ENCODE measurements at places on chromosomes 11 and 22.
A peak's percentile ranks its signal among the peaks of the same experiment; 100 is the strongest.

GRCh38 chr11:22221143-22221542, 28.3 kb downstream of the ANO5 start:
- no peak for DNase-seq

- no peak for DNase-seq
These were observed 274.0 kb upstream of the MPPED2 start for GRCh38 chr11:30860146-30860545.

- peak; percentile 87 for DNase-seq
These were observed 1.8 kb downstream of the IGF2 start for GRCh38 chr11:2137202-2138067.

GRCh38 chr11:3160252-3161031, 4.7 kb downstream of the OSBPL5 start:
- DNase-seq = peak; percentile 91

- DNase-seq = no peak
These were observed 285.8 kb downstream of the SOX6 start for GRCh38 chr11:16070573-16070972.

GRCh38 chr22:44608597-44609399, 93.2 kb upstream of the PRR5 start:
- no peak for DNase-seq

DNA sequence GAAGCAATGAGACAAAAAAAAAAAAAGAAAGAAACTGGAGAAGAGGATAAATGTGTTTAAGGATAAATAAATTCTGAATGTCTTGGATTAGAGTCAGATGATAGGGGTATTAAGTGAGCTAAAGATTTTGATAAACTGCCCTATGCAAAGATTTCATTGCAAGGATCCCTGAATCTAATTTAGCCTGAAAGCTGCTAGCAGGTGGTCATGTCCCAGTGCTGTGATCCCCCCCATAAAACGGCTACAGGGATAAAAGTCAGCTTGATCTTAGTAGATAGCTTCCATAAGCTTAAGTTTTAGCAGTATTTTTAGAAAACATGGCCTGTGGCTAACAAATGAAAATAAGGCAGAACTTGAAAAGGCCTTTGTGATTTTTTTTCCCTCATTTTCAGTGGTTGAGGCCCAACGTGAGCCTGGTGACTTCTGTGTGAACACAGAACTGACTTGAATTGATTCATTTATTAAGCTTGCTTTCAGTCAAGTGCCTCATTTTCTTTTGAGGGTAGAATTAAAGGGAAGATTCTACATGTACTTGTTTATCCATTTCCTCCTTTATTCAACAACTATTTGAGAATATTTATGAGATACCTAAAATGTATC, 44.5 kb downstream of the CD44 start:
- no peak for DNase-seq

DNA sequence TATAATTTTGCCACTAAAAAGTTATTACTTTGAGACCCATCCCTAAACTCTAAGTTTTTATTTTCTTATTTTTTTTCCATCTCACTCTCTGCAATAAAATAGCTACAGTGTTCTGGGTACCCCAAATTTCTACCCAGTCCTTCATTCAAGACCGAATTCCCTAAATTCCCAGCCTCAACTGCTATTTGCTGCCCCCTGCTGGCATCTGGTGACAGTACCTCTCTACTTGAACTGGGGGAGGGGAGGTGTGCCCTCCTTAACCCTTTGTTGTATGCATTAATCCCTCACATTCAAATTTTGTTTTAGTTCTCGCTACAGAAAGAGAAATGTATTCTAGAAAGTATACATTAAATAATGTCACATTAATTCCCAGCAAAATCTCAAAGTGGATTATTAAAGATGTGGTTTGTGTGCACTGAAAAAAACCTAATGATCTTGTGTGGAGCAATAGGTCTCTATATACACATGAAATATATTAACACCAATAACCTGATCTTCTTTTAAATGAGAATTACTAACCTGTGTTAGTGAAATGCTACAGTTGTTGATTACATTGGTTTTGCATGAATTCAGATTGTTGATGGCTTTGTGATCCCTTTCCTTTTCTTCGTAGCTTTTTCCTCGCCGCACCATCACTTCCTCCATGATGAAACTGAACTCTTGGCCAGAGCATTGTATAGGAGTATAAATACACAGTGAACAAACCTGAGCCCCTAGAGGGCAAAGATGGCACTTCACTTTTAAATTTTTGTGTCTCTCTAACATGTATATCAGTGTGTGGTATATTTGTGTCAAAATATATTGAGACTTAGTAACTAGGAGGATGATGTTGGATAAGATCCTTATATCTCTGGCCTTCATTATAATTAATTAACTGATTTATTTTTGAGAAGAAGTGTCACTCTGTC, 590.0 kb downstream of the METTL15 start:
- peak; percentile 68 for DNase-seq

DNA sequence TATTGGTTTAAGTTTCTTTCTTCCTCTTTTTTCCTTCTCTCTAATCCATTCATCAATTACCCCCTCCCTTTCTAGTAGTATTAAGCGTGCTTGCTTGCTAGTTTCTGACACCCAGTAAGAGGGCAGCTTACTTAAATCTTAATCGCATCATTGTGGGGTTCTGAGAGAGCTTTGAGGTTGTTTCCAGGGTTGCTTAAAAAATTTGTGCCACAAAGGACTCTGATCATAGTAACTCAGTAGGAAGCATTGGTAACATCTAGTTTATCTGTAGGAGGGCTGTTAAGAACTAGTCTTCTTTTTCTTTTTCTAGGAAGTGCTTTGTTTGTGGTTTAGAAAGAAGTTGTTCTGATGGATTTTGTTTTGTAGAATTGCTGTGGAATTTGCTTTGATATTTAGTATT, 45.3 kb downstream of the TMEM135 start:
- DNase-seq = no peak

GRCh38 chr11:12016246-12016645, 7.8 kb upstream of the DKK3 start:
- peak; percentile 52 for DNase-seq

- DNase-seq = peak; percentile 68
These were observed 141.2 kb upstream of the TIMP3 start for GRCh38 chr22:32660292-32660691.

GRCh38 chr11:70471254-70471653, 72.9 kb downstream of the CTTN start:
- DNase-seq = no peak

DNA sequence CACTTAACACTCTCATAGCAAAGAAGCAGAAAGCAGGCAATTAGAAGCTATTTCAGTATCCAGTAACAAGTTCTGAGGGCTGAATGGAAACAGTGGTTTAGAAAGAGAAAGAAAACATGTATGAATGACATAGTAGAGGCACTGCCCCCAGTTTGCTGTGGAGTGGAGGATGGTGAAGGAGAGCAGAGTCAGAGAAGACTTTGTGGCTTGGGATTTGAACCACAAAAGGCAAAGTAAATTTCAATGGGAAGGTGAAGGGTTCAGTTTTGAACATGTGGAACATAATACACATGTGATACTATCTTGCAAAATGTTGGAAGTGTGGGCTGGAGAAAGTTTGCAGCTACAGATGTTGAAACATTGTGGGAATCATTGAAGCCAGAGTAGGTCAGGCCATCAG, 81.4 kb downstream of the SNX19 start:
- DNase-seq = no peak

- no peak for DNase-seq
These were observed 8.9 kb downstream of the APOBEC3A start for GRCh38 chr22:38966380-38966702.

- DNase-seq = no peak
These were observed 8.4 kb upstream of the CD248 start for GRCh38 chr11:66325263-66325671.

- no peak for DNase-seq
These were observed 28.5 kb upstream of the CSNK1E start for GRCh38 chr22:38345782-38346181.

DNA sequence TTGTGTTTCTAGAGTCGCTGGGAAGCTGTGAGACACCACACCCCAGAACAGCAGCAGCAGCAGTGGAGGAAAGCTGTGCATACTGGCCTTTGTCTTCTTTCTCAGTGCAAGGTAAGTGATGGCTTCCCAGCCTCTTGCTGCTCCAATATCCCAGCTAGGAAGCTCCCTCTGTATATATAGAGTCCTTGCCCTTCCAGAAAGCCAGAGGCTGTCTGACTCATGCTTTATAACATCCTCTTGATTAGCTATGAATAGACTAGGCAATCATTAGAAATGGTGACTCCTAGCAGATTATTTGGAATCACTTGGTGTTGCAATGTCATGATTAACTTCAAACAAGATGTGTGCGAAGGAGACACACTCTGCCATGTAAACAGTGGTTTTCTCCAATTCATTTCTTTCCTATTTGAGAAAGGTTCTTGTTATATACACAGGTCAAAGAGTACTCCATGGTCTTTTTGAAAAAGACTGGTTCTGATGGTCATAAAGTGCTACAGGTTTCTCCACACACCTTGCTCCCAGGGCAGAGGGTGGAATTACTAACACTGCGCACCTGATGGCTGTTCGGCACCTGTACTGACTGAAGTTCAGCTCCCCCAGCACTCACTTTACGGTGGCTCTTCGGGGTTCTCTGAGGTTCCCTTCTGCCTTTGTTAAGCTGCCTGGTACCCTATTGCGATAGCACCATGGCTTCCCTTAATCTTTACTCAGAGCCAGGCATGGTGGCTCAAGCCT, at the start of gene MMP1:
Gene MMP1, minus strand, starts transcription at position 149 of the 735 bp plus-strand sequence. Its CDS starts 68 bp downstream, at position 81.
- no peak for DNase-seq

GRCh38 chr11:61110255-61111049, 8.2 kb downstream of the CD5 start:
- no peak for DNase-seq

- DNase-seq = no peak
These were observed 34.9 kb downstream of the SCUBE1 start for GRCh38 chr22:43308060-43308830.

DNA sequence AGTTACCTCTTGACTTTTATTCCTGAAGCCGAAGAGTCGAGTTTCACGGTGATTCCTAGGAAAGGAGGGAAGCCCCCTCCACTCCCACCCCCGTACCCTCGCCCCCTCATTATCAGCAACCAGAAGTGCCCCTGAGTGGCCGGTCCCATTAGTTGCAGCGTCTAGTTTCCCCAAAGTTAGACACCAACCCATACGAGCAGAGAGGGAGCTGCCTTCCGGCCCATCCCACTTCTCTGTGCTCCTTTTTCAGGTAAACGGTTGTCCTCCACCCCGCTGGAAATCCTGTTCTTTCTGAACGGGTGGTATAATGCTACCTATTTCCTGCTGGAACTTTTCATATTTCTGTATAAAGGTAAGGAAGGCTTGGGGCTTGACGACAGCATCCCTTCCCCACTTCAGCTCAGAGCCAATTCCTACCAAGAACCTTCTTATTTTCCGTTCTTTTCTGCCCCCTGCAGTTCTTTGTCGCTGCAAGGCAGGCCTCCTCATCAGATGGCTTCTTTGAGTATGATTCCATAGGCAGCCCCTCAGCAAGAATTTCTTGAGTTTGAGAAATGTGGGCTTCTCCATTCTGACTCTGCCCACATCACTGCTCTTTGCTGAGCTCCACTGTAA, 701 bp downstream of the TMEM216 start:
- no peak for DNase-seq

DNA sequence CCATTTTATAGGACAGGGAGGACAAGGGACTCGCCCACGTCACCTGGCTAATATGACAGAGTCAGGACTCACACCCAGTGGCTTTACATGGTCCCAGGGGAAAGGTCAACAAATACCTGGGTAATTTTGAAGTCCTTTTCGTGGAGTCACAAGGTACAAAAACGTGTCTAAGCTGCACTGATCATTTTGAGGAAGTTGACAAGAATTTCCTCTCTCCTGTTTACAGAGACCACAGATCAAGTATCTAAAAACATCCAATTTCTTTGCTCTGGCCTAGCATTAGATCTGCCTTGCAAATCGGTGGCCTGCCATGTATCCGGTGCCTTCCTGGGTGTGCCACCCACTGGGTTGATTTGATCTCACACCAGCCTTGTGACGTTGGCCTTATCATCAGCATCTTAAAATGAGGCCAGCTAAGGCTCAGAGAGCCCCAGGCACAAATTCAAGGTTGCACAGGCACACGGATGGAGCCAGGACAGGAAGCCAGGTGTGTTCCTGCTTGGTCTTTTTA, 17.6 kb downstream of the GDPD5 start:
- no peak for DNase-seq

DNA sequence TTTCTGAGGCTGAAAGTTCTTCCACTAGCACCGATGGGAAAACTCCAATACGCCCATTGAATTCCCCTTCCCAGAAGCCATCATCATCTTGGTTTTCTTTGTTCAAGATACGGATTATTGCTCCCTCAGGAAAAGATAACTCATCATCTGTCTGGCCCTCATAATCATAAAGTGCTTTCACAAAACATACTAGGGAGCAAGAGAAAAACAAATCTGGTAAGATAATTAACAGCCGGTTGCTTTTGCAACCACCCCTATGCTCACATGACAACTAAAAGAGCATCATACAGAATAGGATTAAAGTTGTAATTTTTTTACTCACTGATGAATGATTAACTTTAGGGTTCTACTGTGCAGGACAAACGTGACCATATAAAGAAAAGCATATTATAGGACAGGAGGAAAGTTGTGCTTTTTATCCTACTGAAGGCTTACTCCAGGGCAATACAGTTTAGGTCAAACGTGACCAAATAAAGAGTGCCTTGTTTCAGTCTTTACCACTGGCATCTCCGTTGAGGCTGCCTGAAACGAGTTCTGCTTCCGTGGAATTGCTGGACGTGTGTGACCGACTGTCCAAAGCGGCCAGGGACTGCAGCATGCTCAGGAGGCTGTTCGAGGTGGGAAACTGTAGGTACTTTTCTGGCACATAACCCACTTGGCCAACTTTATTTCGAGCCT, 28.6 kb downstream of the ATG16L2 start:
- DNase-seq = no peak

DNA sequence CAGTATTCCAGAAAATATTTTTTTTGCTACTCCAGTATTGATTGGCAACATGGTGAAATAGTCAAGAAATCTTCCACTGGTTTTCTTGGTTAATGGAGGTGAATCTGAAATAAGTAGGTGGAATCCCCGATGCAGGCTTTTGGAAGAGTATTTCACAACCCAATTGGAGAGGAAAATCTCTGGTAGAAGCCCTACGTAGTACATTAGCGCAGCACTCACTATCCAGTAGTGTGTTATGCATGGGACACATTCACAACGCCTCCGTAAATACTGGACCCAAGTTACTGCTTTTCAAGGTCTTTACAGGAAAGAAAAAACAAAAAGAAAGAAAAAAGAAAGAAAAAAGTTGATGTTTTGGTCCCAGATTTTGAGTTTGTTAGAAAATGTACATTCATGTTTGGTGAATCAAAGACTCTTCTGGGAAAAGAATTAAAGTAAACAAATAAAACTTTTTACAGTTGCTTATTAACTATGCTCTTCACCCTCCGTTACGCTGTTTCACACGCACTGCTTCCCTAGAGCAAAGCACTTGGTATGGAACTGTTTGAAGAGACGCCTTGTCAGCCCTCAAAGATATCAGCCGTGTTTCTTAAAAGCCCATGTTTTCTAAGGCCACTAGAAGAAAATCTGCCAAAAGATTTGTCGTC, 170.4 kb upstream of the CTSC start:
- DNase-seq = no peak

- peak; percentile 21 for DNase-seq
These were observed 51.4 kb downstream of the GRIK4 start for GRCh38 chr11:120562806-120563425.

DNA sequence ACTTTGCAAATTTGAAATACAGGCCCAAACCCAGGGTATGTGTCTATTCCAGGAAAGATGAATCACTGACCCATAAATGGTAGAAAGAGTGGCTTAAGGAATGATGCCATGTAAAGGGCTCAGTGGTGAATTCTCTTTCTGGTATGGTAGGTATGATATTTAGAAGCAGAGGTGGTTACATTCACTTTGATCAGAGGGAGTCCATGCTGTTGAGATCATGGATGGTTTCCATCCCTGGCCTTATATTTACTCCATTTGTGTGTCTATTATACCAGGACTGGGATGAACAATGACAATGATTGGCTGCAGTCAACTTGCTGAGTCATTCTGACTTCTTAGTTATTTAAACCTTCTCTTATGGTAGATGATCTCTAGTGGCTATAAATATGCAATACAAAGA, 419.8 kb upstream of the LRRC4C start:
- DNase-seq = no peak

Measured in LHCN-M2 (cell line).